ENCODE measurements at places on chromosomes 3 and 15. TPM values are rescaled to one million over a fixed set of nuclear protein-coding genes. Genes with fewer than 3 reads are reported as not detected.

OXTR gene
- 0.27 TPM for total RNA-seq

DPH6 gene
- 36.9 TPM for total RNA-seq

RAB6B gene
- total RNA-seq: 1.5 TPM

NUP210 gene
- total RNA-seq: 3.1 TPM

SOX2 gene
- 4.3 TPM for total RNA-seq

GRM7 gene
- total RNA-seq: not detected

NOX5 gene
- not detected for total RNA-seq

CTXN2 gene
- not detected for total RNA-seq

HYAL1 gene
- not detected for total RNA-seq

CD200R1 gene
- total RNA-seq: not detected

C3orf20 gene
- total RNA-seq: not detected

GOLGA8Q gene
- 0.58 TPM for total RNA-seq

ADPRH gene
- total RNA-seq: not detected

TMC3 gene
- not detected for total RNA-seq

KNG1 gene
- not detected for total RNA-seq

RTP4 gene
- total RNA-seq: 16.6 TPM

CIP2A gene
- 15.4 TPM for total RNA-seq

PLSCR2 gene
- total RNA-seq: not detected

TMEM43 gene
- 75.6 TPM for total RNA-seq

RPL29 gene
- 1,313 TPM for total RNA-seq

C15orf62 gene
- total RNA-seq: 0.45 TPM

KCNAB1 gene
- 0.10 TPM for total RNA-seq

GOLGA6L10 gene
- not detected for total RNA-seq

IL12A gene
- total RNA-seq: 2.1 TPM

AHSG gene
- total RNA-seq: not detected

IQCH gene
- total RNA-seq: 1.4 TPM

REC114 gene
- not detected for total RNA-seq

CACNA2D2 gene
- total RNA-seq: not detected

IL5RA gene
- 0.10 TPM for total RNA-seq

MKRN3 gene
- total RNA-seq: 9.6 TPM

RSRC1 gene
- total RNA-seq: 89.7 TPM

PCYT1A gene
- total RNA-seq: 87.9 TPM

SLC2A2 gene
- total RNA-seq: not detected

TM4SF18 gene
- 0.39 TPM for total RNA-seq

SCG5 gene
- total RNA-seq: 0.95 TPM

CLEC3B gene
- total RNA-seq: 0.37 TPM

TRH gene
- total RNA-seq: not detected

IQSEC1 gene
- total RNA-seq: 4.6 TPM

TLR9 gene
- not detected for total RNA-seq

ADGRG7 gene
- total RNA-seq: not detected

FGF7 gene
- 3.6 TPM for total RNA-seq

MST1R gene
- total RNA-seq: 0.21 TPM

HAPLN3 gene
- total RNA-seq: 12.6 TPM

PLSCR5 gene
- not detected for total RNA-seq

GOLGA8O gene
- not detected for total RNA-seq

FAM81A gene
- total RNA-seq: 3.9 TPM

GABRR3 gene
- total RNA-seq: not detected

STAB1 gene
- not detected for total RNA-seq

TMCO5A gene
- total RNA-seq: not detected

SEMA5B gene
- total RNA-seq: not detected

ASB14 gene
- total RNA-seq: not detected

NPTN gene
- total RNA-seq: 199 TPM

ITGA11 gene
- total RNA-seq: 0.41 TPM

SLC12A1 gene
- total RNA-seq: not detected

LRRC31 gene
- not detected for total RNA-seq

GPR87 gene
- total RNA-seq: 0.23 TPM

FANCD2OS gene
- not detected for total RNA-seq

PLS1 gene
- 9.5 TPM for total RNA-seq

GOLGA6L9 gene
- 0.37 TPM for total RNA-seq
